PC-3 (cell line): ENCODE measurements at places on chromosomes 2 and 18. TPM values are rescaled to one million over a fixed set of nuclear protein-coding genes. Genes with fewer than 3 reads are reported as not detected.

The CREG2 gene
- total RNA-seq, result 40.0 and 67.9 TPM in 2 replicates

The DSC1 gene
- total RNA-seq, result not detected in 2 replicates

The SAG gene
- total RNA-seq, result 0.17 TPM in 1 of 2 replicates, not detected in the other

The ACKR3 gene
- 0.86 and 3.1 TPM in 2 replicates for total RNA-seq

The EHD3 gene
- total RNA-seq, result 3.2 and 4.4 TPM in 2 replicates

The TNFAIP6 gene
- total RNA-seq, result not detected in 2 replicates

The ZNF804A gene
- total RNA-seq, result 1.6 and 1.9 TPM in 2 replicates

The COL4A3 gene
- total RNA-seq, result 0.73 and 0.86 TPM in 2 replicates

The THSD7B gene
- total RNA-seq, result under 0.01 TPM in 1 of 2 replicates, not detected in the other

The DYNAP gene
- not detected in 2 replicates for total RNA-seq

The RAMP1 gene
- 210 and 248 TPM in 2 replicates for total RNA-seq
